Mammary epithelial cell (primary cell): ENCODE measurements at places on chromosomes 6 and 20. TPM values are rescaled to one million over a fixed set of nuclear protein-coding genes. Genes with fewer than 3 reads are reported as not detected.

PTCHD4 gene
- total RNA-seq, result 1.3 and 2.5 TPM in 2 replicates

F13A1 gene
- not detected in 2 replicates for total RNA-seq

ANGPT4 gene
- not detected for total RNA-seq

C6orf132 gene
- 10.3 TPM for total RNA-seq

ID1 gene
- total RNA-seq, result 83.0 and 86.1 TPM in 2 replicates

MUCL3 gene
- not detected for total RNA-seq

IMPG1 gene
- total RNA-seq, result not detected

- DNase-seq, result no peak
Measured at GRCh38 chr6:33195304-33196165, 3.3 kb upstream of the COL11A2 start.

- DNase-seq, result no peak
Measured at GRCh38 chr6:116515141-116515540, 3.7 kb downstream of the CALHM5 start.

GRCh38 chr6:96460052-96460700, 61.4 kb upstream of the UFL1 start:
- DNase-seq, result peak; percentile 50

- no peak for DNase-seq
Measured at GRCh38 chr20:37938954-37939353, 36.0 kb downstream of the VSTM2L start.

DNA sequence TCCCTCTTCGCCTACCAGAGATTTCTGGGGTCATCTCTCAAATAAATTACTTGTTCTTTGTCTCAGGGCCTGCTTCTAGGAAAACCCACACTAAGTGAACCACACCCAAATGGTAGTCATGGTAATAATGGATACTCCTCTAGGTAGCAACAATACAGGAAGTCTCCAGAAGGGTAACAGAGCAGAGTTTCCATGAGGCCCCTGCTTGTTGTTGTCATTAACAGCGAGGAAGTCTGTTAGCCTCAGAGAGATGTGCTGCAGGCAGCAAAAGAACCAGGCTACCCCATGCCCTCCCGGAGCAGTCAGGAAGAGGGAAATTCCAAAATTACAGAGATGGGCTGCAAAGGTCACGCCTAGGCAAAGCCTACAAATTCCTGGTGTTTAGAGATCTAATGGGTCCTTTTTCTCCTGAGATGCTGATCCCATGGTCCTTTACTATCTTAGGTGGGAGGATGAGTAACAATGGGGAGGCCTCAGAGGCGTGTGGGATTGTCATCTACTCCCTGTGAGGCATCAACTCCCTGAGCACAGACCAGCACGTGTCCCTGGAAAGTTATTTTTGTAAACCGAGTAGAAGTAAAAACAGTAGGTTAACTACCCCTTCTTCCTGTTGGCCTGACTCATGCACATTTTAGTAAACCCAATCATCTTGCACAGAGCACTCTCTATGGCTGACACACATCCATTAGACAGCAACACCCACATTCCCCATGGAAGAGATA, 10.1 kb downstream of the ISM1 start:
- peak; percentile 89 for DNase-seq

- no peak for DNase-seq
Measured at GRCh38 chr6:56618050-56618449, 24.6 kb downstream of the DST start.

DNA sequence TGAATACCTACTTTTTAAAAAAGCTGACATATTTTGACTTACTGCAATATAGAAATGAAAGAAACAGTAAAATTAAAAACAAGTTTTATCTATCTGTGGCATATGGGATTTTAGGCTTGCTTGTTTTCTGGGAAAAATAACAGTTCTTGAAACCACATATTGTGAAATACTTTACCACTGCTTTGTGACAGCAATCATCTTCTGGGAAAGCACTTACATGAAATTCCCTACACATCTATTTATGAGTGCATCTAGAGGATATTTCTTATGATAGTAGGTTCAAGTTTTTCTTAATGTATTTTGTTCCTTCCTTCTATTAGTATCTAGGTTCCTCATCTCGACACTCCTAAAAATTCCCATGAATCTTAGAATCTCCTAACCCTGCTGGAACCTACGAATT, 75.2 kb downstream of the STXBP5 start:
- no peak for DNase-seq

GRCh38 chr6:7750197-7750596, 24.3 kb downstream of the BMP6 start:
- no peak for DNase-seq

GRCh38 chr6:43088654-43089056, 12.5 kb downstream of the PTK7 start:
- DNase-seq, result peak; percentile 95

DNA sequence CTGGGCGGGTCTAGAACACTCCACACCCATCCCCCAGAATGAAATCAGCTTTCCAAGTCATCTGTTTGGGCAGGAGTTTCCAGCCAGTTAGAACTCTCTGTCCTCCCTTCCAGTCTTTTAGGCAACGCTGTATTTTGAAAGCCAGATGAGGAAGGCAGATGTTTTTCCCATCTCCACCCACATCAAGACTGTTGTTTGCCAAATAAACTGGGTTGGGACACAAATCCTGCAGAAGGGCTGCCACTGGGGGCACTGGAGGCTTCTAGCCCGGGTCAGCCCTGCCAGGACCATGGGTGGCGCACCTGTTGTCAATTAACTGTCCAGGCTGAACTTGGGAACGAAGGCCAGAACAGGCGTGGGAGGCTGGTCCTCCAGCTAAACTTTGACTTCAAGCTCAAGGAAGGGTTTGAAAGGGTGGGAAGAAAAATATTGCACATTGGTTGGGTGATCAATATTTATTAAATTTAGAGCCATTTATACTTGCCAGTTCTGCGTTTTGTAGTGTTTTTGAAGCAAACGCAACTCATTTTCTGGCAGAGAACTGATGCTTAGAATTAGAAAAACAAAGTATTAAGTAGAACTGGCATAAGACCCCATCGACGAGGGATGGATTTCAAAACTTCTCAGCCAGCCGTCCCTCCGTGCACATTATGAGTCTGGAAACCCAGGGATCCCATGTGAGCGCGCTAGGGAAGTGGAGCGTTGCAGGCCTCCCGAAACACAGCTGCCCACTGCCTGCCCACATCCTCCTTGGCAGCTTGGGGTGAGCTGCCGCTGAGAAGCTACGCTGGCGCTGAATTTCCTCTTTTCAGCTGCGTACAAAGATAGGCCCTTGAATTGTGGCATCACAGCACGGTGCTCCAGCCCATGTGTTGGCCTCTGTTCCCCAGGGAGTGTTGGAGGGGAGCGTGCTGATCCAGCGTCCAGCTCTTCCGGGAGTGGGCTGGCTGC, 297.4 kb downstream of the QKI start:
- DNase-seq, result no peak

DNA sequence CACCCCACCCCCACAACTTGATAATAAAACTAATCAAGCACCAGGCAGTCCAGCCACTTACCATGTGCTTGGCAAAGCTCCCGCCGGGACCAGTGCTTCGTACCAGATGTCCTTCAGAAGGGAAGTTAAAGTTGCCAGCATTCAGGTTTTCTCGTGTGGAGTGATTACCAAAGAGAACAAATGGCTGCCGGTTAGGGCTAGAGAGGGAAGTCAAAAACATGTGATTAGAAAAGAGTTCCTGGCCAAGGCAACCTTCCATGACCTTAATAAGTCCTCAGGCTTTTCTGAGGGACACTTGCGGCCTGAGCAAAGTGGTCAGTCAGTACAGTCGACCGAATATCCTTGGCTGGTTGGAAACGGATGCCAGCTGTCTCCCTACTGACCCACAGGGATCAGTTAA, 67.0 kb downstream of the DNAAF9 start:
- no peak for DNase-seq

DNA sequence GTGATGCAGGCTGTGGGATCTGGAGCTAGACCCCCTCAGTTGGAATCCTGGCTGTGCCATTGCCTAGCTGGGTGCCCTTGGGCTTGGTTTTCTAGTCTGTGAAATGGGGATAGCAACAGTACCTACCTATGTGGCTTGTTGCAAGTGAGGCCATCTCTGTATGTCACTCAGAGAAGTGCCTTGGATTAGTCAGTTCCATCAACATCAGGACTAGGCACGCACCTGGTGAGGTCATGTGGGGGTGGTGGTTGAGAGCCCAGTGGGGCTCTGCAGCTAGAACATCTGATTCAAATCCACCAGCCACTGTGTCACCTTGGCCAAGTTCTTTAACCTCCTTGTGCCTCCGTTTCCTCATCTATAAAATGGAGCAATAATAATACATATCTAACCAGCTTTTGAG, 12.5 kb downstream of the TCF15 start:
- DNase-seq, result no peak

DNA sequence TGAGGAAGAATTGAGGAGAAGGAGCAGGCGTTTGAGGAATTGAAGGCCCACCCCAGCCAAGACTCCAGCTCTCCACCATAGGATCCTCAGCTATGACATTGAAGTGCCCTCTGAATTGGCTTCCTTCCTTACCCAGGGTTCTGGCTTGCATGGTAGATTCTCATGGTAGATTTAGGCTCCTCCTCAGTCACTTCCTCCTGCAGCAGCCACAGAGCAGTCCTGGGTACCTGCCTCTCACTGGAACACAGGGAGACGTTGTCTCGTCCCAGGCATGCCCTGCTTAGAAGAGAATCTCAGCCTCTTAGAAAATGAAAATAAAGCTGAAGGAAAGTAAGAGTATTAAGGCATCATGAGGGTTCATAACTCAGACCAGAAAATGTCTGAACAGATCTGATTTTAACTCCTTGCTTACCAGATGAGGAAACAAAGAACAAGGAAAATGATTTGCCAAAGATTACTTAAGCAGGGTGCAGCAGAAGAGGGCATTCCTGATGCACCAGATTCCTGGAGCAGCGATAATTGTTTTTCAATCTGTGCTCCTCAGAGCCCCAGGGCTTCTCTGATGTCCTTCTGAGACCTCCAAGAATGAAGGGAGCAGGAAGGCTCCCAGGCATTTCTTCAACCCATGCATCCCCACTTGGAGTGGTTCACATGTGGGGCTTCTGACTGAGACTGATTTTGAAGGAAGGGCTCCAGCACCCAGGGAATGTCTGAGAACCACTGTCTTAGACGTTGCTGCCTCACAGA, 219.8 kb downstream of the HIVEP2 start:
- no peak for DNase-seq

DNA sequence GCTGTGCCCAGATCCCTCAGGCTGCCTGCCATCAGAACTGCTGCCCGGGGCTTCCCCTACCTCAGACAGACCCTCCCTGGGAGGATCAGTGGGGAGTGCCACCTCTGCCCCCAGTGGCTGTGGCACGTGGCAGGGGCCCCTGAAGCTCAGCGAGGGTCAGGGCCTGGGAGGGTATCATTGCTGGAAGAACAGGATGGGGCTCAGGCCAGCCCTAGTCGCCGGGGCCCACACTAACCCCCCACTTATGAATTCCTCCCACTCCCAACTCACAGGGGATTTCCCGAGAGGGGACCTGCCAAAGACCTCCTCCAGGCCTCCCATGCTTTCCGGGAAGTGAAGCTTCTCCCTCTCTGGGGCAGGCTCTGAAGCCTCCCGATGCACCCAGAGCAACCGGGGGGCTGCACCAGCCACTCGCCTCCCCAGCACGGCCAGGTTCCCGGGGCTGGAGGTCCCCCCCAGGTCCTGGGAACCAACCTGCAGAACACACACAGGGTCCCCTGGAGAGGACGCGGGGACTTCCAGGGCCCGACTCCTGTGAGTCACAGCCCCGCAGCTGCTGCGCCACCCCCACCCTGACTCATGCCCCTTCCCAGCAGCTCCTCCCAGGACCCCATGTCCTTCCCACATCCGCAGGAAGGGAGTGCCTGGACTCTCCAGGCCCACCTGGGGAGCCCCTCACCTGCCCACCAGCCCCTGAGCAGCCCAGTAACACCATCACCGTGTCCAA, 2.5 kb downstream of the TNFRSF6B start:
- DNase-seq, result peak; percentile 94

DNA sequence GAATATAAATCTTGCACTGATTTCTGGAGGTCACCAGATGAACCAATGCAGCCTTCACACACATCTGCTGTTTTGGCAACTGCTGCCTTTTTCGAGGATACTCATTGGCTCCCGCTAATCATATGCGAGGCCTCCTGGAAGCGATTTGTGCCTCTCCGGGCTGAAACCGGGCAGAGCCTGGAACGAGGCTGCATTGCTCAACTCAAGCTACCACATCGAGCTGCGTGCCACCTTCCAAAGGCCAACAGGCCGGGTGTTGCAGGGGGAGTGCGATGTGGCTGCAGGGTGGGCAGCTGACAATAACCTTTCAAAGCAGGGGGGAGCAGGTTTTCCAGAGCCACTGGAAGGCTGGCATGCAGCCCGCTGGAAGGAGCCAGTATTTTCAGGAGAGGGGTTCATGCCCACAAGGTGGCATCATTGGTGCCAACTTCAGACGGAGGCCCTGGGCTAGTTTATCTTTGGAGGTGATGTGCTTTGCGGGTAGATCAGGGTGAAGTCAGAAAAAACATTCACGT, 122.6 kb upstream of the IFNGR1 start:
- no peak for DNase-seq

- peak; percentile 92 for DNase-seq
Measured at GRCh38 chr6:145147981-145148749, 587.2 kb downstream of the EPM2A start.

DNA sequence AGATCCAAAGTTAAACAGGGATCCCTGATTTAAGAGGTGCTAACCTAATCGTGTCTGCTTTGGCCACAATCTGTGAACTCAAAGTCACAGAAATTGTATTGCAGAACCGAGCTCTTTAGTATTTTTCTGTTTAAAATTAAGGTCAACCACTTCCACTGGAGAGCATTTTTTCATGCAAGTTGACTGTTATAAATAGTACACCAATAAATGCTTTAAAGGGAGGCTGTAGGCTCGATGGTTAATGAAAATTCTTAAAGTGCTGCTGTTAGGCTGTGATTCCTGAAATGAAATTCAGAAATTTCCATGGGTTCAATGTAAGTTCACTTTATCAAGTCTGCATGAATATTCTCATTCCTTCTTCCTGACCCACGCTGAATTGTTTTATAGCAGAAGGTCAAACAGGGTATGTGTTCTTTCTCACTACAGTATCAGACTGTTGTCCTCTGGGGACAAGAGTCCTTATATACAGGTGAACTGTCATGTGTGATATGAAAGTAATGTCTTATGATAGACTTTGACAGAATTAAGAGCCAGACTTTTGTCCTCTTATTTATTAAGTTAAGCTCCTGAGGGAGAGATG, 92.5 kb upstream of the HDGFL1 start:
- no peak for DNase-seq

GRCh38 chr6:53056273-53056672, 8.9 kb upstream of the FBXO9 start:
- DNase-seq, result no peak

DNA sequence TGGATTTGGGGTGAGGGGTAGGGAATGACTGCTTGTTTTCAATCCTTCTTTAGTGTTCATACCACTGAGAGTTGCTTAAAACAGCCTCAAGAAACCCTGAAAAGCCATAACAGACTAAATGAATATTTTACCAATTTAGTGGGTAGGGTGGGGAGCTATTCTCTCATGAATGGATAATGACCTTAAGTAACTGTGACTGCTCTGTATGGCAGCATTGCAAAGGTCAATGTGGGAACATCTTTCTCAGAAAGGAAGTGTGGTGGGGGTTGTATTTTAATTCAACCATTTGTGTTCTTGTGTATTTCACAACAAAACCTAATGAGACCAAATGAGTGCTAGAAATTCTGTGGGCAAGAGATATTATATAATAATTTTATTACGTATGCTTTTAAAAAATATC, 55.7 kb downstream of the PHACTR2 start:
- DNase-seq, result no peak
